ENCODE measurements at places on chromosomes 3 and 15.

DNA sequence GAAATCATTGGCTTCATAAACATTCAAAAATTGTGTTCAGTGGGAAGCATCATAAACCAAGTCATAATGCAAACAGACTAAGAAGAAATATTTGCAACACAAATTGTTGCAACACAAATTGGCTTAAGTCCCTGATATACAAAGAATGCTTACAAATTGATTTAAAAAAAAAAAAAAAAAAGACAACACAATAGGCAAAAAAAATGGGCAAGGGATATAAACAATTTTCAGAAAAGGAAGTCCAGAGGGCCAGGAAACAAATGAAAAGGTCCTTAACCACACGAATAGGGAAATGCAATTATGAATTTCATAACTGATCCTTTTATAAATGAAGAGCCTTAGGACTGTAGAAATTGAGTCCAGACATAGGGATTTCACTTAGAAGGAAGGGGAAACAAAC, 98.9 kb downstream of the LRRK1 start:
- DNase-seq = no peak

DNA sequence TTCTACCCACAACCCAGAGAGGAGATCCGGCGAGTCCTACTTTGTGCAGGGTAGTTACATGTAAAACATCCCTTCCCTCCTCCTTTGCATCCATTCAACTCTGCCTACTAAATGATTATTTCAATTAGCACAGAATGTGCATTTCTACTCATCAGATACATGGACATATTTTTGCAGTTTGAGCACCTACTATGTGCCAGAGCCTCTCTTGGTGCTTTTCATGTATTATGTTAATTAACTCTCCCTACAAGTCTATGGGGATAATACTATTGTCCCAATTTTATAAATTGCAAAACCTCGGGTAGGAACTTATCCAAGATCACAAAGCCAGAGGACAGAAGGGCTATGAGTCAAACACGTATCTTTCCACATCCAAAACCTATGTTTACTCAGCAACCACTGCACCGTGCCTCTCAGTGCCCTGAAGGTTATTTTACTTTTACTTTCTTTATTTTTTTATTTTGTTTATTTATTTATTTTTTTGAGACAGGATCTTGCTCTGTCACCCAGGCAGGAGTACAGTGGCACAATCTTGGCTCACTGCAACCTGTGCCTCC, 432.8 kb downstream of the MAGI1 start:
- no peak for DNase-seq

DNA sequence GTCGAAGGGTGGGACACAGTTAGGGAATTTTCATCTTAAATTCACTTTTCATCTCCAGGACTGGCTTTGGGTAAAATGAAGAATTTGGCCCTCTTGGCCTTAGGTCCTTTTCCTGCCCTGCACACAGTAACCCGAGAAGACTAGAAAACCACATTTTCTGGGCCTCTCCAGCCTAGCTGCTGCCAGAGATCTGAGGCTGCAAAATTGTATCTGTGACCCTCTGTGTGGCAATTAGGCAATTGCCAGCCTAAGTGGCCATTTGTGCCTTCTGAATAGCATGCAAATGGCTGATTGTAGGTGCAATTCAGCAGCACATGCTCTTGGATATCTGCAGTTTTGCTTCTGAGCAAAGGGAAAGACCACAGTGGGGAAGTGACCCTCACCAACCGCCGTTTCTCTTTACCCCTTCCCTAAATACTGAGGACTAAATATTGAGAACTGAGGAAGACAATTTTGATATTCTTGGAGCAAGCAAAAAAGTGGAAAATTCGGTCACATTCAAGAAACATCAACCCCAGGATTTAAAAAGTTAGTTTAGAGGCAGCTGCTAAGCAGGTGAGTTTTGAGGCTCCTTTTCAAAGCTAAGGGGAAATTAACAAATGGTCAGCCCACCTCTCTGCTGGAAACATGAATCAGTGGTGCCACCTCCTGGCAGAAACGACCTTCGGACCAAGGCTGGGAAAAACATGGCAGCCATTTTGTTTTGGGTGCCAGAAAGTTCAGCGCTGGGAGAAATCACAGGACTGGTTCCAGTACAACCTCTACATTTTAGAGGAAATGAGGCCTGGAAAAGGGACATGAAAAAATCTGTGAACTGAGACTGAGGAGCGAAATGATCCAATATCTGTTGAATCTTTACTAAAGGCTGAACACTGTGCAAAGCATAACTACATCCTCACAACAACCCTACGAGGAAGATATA, 56.6 kb upstream of the PRTG start:
- DNase-seq = peak; percentile 33

- no peak for DNase-seq
These were observed 46.9 kb downstream of the FAM43A start for GRCh38 chr3:194732617-194733016.

- DNase-seq = no peak
These were observed 102.8 kb upstream of the GBE1 start for GRCh38 chr3:81864272-81864671.

DNA sequence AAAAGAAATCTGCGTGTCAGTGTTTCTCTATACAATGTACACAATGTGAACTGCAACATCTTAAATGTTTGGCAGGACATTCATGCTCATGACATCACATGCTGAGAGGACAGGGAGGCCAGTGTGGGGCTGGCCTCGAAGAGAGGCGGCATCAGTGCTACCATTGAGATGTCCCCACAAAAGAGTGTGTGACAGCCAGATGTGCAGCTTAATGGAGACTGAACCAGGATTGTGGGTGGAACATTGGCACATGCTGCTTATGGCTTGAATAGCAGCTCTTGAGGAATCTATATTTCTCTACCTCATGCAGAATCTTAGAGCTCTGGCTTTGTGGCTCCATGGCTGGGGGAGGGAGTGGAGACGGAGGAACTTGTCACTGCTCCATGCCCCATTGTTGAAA, 18.5 kb downstream of the CLDN11 start:
- no peak for DNase-seq

GRCh38 chr3:10299175-10299574, 6.4 kb upstream of the GHRL start:
- DNase-seq = no peak

GRCh38 chr15:74383695-74384565, 16.5 kb upstream of the CYP11A1 start:
- DNase-seq = no peak

- no peak for DNase-seq
These were observed 2.2 kb downstream of the LRRN1 start for GRCh38 chr3:3801494-3801841.

Measured in NCI-H1048 (cell line).